Ureter (tissue), 1 donor: ENCODE measurements at places on chromosomes 16 and 17. TPM values are rescaled to one million over a fixed set of nuclear protein-coding genes. Genes with fewer than 3 reads are reported as not detected.

- DNase-seq: no peak
Observed at GRCh38 chr16:1763521-1764511, 7.5 kb downstream of the NME3 start.

Gene CDYL2
- 34.3 TPM for total RNA-seq

Gene IRF8
- 9.5 TPM for total RNA-seq

DNA sequence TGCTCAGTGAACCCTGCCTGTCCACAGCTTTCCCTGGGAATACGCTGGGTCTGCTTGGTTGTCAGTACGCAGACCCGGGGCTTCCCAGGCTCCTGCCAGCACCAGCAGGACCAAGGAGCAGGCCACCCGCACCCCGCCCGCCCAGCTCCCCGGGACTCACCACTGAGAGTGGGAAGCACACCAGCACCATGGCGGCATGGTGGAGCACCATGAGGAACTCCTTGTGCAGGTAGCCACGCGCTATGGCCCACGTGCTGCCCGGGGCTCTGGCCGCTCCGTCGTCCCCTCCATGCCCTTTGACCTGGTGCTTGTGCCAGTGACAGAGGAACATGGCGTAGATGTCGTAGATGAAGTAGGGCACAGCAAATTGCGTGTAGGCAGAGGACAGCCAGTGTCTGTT lies 3.5 kb downstream of the C16orf92 start:
- DNase-seq: no peak

Gene PMP22
- total RNA-seq: 117 TPM

DNA sequence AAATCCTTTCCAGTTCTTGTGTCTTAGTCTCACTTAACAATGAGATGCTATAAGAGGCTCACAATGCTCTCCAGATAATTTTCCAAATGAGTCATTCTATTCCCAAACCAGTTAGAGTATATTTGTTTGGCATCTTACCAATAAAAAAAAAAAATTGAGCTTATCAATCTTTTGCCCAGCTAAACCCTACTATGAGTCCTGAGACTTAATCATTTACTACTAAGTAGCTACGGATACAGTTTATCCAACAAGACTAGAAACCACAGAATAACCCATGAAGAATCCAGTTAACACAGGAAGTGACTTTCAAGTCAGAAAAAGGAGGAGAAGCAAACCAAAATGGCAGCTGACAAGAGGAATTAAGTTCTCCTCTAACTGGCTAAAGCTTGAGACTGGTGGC lies 330.3 kb upstream of the XYLT1 start:
- DNase-seq: no peak

DNA sequence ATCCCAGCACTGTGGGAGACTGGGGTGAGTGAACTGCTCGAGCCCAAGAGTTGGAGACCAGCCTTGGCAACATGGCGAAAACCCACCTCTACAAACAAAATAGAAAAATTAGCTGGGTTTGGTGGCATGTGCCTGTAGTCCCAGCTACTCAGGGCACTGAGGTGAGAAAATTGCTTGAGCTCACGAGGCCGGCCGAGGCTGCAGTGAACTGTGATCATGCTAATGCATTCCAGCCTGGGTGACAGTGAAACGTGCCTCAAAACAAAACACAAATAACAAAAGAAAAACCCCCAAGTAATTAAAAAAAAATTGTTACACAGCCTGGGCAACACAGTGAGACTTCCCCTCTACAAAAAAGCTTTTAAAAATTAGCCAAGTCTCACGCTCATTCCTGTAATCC lies 5.0 kb downstream of the CCDC47 start:
- no peak for DNase-seq

Gene HSF5
- 0.18 TPM for total RNA-seq

GRCh38 chr17:72254808-72255449 lies 134.1 kb downstream of the SOX9 start:
- DNase-seq: no peak

DNA sequence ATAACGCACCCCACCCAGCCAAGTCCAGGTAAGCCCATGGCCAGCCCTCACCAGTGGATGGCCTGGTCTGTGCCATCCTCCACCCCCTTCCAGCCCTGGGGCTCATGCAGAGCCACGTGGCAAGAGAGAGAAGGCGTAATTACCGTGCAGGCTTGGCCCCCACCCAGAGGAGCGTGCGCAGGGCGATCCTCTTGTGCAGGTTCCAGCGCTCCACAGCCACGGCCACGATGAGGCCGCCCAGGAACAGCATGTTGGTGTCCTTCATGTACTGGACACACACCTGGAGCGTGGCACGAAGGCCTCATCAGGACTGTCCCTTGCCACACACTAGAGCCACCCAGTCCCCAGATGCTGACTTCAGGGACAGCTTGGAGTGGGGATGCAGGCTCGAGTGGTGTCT lies 6.7 kb downstream of the SLC13A5 start:
- DNase-seq: no peak

Gene EARS2
- total RNA-seq: 45.6 TPM

Gene DNAH17
- not detected for total RNA-seq

DNA sequence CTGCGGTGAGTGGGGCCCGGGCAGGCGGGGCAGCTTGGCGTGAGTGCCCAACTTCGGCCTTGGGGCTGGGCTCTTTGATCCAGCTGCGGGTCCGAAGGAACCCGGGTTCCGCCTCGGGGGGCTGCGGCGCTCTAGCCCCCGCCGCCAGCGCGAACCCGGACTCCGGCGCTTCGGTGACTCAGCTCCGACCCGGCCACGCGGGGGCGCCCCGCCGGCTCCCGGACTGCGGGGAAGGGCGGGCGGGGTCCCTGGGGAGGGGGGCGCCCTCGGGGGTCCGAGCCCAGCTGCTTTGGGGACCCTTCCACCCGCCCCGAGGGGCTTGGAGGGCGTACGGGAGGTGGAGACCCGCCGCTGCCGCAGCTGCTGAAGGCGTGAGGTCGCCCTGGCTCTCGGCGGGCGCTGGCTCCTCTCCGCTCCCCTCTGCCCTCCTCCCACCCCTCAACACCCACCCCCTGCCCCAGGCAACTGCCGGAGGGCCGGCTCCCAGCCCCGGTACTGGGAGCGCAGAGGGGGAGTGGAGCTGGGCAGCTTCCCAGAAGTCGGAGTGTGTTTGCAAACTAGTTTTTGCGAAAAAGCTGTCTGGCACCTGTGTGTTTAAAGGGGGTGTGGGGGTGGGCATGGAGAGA lies 516 bp downstream of the CPNE2 start:
- no peak for DNase-seq

- DNase-seq: no peak
Observed at GRCh38 chr16:59168461-59169114, 434.5 kb upstream of the GOT2 start.

- DNase-seq: no peak
Observed at GRCh38 chr16:89094252-89094879, 714 bp downstream of the ACSF3 start.

Gene CTF1
- total RNA-seq: 8.2 TPM

Gene SLC35G6
- total RNA-seq: not detected

DNA sequence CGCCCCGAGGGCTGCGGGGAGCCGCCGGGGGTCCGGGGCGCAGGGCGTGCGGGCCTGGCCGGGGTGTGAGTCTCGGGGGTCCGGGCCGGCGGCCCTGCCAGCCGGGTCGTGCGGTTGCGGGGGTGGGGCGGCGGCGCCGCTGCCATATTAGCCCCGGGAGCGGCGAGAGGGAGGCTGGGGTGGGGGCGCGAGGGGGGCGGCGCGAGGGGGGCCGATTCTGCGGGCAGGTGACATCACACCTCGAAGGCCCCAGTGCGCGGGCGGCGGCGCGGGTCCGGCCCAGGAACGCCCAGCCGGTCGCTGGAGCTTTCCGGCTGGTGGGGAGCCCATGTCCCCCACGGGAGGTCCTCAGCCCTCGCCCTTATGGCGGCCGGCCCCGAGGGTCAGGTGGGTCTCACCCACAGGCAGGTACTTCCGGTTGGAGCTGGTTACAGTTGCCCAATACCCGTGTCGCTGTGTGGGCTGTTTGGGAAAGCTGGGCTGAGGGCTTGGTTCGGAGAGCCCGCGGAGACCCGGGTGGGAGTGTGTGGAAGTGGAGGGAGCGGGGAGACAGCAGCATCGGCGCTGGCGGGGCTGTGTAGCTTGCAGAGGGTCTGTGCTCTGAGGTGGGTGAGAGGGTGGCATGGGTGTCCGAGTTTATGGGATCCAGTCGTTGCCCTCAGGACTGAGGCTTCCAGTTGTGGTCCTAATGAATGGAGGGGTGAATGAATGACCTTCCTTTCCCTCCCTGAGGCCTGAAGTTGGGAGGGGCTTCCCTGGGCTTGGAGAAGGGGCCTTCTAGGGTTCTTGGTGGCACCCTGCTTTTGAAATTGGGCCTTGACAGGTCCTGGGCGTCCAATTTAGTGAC lies 804 bp downstream of the ATP6V0C start:
- no peak for DNase-seq

- DNase-seq: no peak
Observed at GRCh38 chr16:66161942-66162341, 204.5 kb upstream of the CDH5 start.
